ENCODE measurements at places on chromosomes 7 and 10.

DNA sequence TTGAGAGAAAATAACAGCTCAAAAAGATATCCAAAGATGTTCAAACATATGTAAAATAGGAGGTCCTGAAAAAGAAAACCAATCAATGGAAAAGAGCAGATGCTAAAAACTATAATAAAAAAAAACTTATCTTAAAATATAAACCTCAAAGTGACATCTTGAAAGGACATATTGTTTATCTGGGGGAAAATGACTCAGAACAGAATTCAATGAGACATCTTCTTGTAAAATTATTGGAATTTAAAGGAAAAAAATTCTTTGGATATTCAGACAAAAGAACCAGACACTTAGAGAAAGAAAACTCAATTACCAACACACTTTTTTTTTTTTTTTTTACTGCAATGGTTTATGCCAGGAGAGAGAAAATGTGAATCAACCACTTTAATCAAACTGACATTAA lies 58.9 kb downstream of the NAMPT start:
- DNase-seq: no peak

- no peak for DNase-seq
Measured at GRCh38 chr10:91460681-91461080, 50.5 kb downstream of the HECTD2 start.

DNA sequence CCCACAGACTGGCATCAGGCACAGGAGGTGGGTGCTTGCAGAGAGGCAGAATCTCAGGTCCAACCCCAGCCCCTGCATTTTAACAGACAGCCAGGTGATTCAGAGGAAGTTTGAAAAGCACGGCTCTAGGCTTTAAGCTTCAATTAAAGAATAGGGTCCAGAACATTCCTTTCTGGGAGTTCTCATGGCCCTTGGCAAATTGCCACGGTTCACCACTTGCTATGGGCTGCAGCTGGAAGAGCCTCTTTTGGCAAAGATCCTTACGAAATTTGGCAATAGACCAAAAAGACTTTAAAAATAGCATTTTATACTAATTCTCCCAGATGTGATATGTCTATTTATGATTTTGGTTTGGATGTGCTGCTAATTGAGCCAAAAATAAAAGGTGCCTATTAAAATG lies 148.1 kb downstream of the ITGA8 start:
- DNase-seq: no peak

DNA sequence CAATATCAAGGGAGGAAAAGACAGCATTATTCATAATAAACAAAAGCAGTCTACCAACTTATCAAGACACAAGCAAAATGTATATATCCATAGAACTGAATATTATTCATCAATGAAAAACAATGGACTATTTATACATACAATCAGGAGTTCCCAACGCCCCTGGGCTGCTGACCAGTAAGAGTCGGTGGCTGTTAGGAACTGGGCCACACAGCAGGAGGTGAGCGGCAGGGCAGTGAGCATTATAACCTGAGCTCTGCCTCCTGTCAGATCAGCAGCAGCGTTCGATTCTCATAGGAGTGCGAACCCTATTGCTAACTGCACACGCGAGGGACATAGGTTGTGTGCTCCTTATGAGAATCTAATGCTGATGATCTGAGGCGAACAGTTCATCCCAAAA lies 71.7 kb upstream of the GPR22 start:
- no peak for DNase-seq

DNA sequence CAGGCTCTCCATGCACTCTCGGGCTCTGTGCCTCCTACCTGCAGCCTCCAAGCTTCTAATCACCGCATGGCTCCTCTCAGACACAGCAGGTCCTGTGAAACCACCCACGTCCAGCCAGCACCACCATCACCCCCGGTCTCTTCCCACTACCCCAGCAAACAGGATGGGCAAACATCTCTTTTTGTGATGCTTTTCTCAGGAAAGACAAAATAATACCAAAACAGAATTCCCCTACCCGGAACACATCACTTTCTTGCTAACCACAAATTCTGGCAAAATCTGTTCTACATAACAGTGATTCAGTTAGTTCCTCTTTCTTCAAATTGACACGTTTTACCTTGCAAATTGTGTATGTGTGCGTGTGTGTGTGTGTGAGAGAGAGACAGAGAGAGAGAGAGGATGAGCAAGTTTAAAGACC lies 6.5 kb downstream of the SNX8 start:
- no peak for DNase-seq

DNA sequence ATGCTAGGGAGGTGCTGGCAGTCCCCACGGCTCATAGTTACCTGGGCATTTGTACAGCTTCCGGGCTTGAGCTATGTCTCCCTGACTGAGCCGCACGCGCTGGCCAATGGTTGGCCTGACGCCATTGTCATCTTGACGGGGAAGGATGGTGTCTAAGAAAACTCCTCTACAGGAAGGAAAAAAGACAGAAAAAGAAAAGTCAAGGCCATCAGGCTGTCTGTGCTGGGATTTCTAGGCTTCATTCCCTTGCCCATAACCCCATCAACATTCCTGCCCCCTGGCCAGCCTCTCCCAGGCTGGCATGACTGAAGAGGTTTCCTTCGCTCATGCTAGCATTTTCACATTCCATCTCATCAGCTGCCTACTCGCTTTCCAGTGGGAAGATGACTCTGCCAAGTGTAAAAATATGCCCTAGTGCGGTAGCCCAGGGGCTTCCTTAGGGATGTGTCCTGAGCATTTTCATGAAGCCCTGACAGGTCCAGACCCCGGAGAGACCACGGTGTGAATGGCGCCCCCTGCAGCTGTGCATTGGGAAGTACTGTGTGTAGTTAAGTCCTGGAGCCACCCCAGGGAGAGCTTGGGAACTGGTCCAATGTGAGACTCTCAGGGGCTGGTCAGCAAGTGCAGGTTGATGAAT lies 54.5 kb upstream of the OPALIN start:
- no peak for DNase-seq

GRCh38 chr7:103445228-103446048 lies 569 bp downstream of the SLC26A5 start:
- peak; percentile 14 for DNase-seq

DNA sequence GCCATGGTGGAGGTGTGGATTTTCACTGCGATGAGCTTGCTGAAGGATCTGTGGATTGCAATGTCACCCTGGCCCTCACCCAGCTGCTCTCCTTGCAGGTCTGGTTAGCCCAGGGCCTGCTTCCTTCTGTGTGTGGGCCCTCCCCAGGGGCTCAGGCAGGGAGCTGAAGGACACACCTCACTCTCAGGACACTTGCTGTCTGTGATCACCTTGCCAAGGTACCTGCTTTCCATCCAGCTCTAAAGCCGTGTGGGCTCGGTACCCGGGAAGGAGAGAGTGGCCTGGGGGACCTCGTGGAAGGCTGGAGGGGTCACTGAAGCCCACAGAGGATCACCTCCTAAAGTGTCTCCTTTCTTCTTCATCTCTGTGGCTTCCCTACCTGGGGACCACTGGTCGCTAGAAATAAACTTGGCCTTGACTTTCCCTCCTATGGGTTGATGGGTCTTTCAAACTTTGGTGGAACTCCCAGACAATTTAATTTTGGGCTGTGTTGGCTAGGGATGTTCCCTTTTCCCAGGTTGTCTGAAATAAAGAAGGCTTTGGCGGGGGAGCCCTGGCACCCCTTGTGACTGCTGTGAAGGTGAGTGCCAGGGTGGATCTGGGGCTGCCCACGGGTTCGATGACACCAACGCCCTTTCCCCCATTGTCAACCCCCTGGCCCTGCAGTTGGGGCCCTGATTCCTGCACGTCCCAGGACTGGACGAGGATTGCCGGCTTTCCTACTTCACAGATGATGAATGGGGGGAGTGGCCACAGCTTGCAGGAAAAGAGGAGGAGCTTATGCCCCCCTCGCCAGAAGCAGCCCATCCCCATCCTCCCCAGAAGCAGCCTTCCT lies 331.0 kb downstream of the ADARB2 start:
- DNase-seq: no peak

GRCh38 chr7:46664453-46664852 lies 743.4 kb upstream of the IGFBP3 start:
- no peak for DNase-seq

DNA sequence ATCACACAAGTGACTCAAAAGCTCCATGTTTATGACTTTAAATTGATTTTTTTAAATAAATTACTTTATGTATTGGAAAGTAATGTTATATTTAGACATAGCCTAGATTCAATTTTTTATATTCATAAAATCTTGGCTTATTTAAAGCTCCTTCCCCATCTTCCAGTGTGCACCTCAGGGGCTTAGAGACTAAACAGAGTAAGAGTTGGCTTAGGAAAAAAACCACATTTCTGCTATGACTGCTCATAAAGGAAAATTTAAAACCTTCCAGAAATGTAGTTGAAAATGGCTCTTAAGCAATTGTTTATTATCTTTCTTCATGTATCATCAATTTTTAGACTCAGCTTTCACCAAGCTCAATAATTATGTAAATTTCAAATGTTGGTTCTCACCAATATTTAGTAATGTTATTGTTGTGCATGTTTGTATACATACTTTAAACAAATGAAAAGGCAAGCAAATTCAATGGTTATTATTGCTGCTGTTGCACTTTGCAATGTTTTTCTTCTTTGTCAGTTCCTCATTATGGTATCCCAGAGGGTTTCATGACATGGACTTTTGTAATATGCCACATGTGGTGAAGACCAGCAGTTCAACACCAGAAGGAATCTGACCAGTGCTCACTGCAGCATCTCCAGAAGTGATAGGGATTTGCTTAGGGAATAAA lies 700.1 kb upstream of the ANKRD30A start:
- DNase-seq: no peak

GRCh38 chr7:94111009-94111408 lies 106.9 kb upstream of the BET1 start:
- DNase-seq: no peak
